Stimulated activated naive CD8-positive, alpha-beta T cell treated with anti-CD3 and anti-CD28 coated beads, Interleukin-15, Interleukin-2, amounts not matched to agents 100 U/mL and 50 U/mL, for 24 hours (primary cell): ENCODE measurements at places on chromosomes 2 and 18.

DNA sequence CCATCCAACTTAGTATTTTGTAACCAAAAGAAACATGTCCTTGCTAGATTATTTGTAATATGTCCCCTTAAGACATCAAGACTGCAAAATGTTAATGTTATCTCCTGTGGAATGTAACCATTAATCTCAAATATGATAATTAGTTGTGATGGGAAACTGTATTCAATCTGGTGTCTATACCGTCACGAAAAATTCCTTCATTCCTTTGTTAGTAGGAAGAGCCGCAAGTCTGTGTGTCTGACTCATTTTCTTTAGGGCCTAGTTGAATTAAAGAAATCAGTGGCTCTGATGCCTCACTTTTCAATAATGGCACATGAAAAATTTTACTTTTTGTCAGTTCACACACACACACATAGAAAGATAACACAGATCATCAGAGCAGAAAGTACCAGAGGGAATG lies 127.1 kb upstream of the CHAC2 start:
- no peak for DNase-seq

DNA sequence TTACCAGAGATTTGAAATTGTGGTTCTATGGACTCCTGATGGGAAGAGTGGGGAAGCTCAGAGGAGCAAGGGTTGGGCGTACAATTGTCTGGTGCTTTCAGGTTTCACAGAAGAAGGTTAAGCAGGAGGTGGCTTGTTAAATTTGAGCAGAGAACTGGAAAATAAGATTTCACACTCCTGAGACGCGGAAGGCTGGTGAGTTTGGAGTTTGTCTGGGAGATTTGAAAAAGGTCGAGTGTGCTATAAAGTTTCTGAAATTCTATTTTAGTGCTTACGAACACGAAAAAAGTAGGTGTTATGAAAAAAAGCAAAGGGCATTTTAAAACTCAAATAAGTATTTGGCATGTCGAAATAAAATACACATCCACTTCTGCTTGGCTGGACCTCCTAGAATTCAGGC lies 170.1 kb downstream of the MEIS1 start:
- DNase-seq = no peak

DNA sequence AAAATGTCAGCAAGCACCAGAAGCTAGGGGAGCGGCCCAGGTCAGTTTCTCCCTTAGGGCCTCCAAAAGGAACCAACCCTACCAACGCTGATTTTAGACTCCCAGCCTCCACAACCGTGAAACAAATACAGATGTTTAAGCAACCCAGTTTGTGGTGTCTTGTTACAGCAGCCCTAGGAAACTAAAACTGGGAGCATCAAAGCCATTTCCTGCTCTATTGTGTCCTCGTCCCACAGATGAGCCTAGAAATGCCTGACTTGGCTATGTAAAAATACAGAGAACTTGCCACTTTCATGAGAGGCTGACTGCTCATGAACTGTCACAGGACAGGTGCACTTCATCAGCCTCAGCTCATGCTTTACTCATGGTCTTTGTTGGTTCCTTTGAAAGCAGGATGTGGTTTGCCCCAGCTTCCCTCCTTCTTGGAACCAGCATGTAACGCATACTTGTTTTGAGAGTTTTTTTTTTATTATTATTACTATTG lies 97.6 kb upstream of the SLC39A10 start:
- peak; percentile 63 for DNase-seq

GRCh38 chr18:37443325-37444055 lies 122.1 kb downstream of the CELF4 start:
- no peak for DNase-seq

DNA sequence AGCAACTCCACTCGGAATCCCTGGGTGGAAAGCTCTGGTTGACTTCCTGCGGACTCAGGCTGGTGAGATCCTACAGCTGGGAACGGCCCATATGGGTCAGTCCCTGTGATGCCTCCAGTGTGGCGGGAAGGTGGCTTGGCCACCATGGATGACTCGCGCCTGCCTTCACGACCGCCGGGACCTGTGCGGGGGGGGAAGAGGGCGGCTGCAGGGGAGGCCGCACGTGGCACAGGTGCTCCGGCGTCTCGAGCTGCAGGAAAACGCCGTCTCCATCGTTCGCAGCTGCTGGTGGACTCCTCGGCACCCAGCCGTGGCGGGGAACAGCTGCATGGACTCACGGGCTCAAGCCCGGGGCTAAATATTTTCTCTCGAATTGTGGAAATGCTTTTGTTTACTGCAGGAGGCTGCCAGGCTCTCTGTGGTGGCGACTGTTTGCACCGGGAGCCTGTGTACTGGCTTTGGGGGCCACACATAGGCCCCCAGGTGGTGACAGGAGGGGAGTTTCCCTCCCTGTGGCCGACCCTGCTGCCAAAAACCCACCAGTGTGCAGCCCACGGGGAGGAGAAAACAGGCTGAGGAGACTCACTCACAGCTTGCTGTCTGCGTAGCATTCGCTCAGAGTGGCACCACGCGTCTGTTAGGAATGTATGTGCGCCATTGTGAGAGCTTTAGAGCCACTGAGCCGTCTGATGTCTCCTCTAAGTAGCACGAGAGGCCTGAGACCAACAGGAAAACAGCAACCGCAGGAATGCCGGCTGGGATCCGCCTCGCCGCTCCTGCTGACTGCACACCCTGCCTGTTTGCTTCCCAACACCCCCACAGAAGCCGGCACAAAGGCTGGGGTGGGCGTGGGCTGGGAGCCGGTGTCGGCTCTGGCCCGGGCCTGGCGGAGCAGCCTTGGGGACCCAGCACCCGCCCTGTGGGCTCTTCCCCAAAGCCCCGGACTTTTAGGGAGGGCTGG lies 89.2 kb downstream of the NFATC1 start:
- DNase-seq = no peak

DNA sequence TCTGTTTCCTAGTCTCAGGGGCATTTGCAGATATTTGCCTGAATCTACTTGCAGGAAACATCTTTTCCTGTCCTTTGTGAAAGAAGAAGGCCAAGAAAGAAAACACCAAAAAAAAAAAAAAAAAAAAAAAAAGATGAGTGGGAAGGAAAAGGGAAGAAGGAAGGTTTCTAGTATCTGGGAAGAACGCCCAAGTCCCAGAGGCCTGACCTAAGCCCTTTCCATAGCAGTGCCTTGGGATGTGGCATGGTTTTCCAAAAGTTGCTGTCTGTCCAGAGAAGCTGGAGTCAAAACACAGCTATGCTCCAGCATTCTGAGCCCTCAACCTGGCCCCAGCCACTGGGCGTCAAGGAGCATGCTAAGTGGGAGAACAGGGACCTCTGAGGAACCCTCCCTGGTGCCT lies 123.5 kb downstream of the INHBB start:
- no peak for DNase-seq

GRCh38 chr2:58686776-58687175 lies 445.7 kb upstream of the FANCL start:
- DNase-seq = no peak

DNA sequence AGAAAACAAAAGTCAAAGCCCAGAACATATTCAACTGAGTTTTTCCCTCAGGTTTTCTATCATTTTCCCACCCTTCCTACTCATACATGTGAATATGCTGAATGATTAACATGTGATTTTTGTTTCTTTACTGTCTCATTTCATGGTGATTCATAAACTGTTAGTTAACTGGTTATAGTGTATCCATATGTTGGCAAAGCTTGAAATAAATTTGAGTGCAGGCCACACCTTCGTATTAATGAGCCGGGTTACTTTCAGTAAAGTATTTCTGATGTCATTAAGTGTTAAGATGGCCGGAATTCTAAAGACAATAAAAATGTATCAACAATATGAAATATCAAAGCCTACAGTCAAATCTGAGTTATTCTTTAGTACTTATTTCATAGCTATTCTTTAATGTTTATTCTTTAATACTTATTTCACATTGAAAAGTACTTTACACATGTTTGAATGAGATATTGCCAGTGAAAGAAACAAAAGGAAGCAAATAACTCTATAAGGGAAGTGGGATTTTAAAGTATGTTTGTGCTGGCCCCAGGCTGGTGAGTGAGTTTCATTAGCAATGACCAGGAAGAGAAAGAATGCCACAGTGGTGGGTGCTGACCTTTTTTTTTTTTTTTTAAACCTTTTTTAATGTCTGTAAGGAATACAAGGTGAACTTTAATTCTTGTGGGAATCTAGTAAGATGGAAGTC lies 178.6 kb downstream of the NEDD4L start:
- DNase-seq = no peak

DNA sequence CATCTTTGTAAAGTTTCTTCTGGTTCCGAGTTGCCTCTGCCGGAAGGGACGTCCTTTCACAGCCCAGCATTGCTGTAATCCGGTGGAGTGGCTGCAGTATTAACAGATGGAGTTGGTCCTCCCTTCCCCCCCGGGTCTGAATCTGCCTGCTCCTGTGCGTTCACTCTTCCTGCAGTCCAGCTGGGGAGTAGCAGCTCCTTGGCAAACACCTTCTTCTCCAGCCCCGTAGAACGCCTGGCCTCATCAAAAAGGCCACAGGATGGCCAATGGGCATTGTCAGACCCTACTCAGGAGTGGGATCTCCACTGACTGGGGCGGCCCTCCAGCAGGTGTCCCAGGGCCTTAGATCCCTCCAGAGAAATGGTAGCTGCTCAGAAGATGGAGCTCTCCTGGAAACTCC lies 234.0 kb downstream of the FAM210A start:
- no peak for DNase-seq

DNA sequence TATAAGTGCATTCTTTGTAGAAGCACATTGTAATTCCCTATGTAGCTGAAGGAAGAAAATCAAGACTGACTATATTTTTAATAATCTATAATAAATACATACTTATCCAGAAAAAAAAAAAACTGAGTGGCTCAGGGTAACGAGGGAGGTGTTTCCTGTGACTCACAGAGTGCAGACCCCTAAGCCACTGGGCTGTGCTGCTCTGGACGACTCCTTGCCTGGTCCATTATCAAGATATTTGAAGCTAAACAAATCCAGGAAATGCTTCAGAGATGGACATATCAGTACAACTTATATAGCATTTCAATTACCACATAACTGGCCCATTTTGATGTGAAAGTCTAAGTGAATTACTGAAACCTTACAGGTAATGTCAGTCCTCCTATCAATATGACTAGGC lies 80.6 kb downstream of the PIGN start:
- no peak for DNase-seq

DNA sequence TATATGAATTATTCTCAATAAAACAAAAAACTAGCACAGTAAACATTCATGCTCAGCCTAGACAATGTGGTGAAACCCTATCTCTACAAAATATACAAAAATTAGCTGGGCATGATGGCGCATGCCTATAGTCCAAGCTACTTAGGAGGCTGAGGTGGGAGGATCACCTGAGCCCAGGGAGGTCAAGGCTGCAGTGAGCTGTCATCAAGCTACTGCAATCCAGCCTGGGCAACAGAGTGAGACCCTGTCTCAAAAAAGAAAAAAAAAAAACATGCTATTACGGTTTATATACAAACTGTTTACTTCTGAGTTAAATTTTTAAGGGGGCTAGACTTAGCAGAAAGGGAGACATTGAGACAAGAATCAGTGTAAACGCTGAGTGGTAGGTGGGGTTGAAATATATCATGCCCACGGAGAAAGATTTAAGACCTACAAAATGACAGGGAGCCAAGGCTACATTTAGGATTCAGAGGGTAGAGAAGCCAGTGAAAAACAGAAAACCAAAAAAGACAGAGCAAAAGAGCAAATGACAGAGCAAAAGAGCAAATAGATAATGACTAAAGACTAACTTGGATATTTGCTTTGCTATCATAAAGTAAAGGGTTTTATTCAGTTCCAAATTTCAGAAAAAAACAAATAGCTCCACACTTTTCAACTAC lies 7.5 kb downstream of the TTC32 start:
- DNase-seq = no peak

DNA sequence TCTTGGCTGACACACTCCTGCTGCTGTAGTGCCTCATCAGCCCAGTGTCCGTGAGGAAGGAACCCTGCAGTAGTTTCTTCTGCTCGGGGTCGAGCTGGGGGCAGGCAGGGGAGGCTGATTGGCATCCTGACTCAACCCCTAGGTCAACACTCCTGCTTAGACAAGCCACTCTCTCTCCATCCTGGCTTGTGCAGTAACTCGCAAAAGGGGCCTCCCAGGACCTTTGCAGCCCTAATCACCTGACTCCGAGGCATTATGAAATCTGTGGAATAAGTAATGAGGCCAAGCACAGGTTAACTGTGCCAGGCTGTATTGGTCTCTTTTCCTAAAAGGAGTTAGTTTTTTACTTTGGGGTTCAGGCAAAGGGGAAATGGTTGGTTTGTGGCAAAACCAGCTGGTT lies 92.4 kb upstream of the ACAA2 start:
- DNase-seq = no peak

GRCh38 chr2:37985333-37985732 lies 60.2 kb downstream of the RMDN2 start:
- no peak for DNase-seq

GRCh38 chr2:55296393-55296792 lies 27.4 kb upstream of the MTIF2 start:
- no peak for DNase-seq

DNA sequence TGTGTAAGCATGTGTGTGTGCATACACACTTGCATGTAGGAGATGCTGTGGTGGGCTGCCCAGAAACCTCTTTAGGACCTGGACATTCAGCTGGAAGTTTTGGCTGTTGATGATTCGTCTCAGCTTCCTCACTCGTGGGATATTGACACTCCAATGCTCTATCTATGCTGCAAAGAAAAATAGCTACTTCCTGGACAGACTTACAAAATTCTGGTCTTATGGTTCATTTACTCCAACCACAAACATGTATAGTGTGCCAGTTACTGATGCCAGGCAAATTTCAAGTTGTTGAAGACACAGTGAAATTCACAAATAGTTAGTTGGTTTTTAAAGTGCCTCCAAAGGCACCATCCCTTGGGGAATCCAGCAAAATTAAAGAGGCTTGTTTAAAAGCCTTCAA lies 882.6 kb downstream of the CPS1 start:
- no peak for DNase-seq

GRCh38 chr2:191376981-191377629 lies 131.9 kb downstream of the MYO1B start:
- DNase-seq = peak; percentile 38

- no peak for DNase-seq
Observed at GRCh38 chr2:74756356-74756890, 77.5 kb upstream of the HK2 start.

- DNase-seq = no peak
Observed at GRCh38 chr2:181268174-181268867, 188.9 kb upstream of the ITGA4 start.

DNA sequence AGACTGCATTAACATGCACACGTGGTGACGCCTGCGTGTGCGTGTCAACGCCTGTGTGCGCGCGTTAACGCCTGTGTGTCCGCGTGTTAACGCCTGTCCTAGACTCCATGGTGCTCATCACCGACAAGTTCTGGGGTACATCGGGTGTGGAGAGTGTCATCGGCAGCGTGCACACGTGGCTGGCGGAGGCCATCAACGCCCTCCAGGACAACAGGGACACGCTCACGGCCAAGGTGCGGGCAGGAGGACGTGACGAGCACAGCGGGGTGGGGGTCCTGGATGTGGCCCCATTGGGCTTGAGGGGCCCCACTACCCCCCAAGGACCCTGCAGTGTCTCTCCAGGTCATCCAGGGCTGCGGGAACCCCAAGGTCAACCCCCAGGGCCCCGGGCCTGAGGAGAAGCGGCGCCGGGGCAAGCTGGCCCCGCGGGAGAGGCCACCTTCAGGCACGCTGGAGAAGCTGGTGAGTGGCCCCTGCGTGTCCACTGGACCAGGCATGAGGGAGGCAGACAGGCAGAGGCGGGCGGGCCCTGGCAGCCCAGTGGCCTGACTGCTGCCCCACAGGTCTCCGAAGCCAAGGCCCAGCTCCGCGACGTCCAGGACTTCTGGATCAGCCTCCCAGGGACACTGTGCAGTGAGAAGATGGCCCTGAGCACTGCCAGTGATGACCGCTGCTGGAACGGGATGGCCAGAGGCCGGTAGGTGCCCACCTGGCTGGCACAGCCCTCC lies 29.2 kb downstream of the GPC1 start:
- no peak for DNase-seq
